ENCODE measurements at places on chromosomes 5 and 9.
A peak's percentile ranks its signal among the peaks of the same experiment; 100 is the strongest.

DNA sequence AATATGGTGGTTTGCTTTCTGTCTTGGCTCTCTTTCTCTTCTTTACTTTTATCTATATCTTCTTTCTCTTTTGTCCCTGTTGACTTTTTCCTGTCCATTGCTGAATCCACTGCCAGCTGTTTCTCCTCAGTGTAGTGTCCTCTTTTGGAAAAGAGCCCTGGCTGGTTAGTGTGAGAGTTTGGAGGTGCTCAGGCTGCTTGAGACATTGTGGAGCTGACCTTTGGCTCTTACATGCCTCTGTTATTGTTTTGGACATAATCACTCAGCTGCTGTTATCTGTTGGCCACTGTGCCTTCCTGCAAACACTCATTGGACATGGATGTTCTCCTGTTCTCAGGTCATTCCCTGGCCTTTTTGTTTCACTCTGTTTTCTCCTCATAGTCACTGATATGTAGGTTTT is 295.4 kb upstream of the RIOK2 start:
- no peak for DNase-seq

- DNase-seq = peak; percentile 12
Observed at GRCh38 chr9:127076860-127077643, 45.4 kb downstream of the ANGPTL2 start.

DNA sequence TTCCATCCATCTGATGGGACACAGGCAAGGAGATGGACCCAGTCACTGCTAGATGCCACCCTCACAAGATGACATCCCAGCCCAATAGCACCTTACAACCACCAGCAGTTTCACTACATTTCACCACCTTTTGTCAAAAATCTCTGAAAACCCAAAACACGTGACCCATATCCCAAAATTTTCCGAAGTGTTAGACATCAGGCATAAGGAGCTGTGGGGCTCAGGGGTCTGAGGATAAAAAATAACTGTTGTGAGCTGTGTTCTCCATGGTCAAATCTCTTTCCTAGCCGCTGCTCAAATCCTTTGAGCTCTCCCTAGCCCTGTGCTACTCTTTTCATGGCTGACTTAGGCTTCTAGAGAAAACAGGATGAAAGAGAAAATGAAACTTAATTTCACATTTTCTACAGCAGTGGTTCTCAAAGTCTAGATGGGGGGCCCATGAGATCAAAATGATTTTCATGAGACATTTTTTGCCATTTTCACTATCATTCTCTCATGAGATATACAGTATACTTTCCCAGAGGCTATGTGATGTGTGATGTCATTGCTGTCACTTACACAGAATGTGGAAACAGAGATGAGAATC is 40.7 kb downstream of the TIMD4 start:
- no peak for DNase-seq

DNA sequence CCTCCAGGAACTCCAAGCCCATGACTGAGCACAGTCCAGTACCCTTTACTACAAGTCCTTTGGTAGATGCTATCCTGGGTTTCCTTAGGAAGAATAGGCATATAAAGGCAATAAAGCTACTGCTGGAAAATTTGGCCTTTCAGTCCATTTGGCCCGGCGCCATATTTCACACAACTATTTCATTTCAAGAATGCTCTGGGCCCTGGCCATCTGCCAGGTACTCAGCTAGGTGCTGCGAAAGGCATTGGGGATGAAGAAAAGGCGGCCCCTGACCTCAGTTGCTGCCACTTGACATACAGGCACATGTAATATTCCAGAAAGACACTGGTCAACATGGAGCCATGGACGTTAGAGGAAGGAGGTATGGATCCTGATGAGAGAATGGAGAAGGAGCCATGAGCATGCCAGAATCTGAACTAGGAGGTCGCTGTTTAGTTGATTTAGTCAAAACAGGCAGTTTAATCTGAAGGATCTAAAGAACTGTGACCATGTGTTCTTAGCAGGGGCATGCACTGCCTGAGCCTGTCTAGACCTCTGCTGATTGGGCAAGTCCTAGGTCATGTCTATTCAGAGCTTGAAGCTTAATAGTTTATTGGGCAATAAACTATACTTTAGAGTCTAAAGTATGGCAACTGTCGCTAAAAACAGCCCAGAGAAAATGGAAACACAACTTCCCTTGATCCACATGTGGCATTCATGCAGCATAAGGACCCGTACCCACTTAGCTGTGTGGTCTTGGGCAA is 149.3 kb downstream of the MELK start:
- no peak for DNase-seq

GRCh38 chr5:61023131-61023530 is 78.1 kb downstream of the NDUFAF2 start:
- no peak for DNase-seq

GRCh38 chr5:1343315-1343751 is 1.6 kb downstream of the CLPTM1L start:
- no peak for DNase-seq

DNA sequence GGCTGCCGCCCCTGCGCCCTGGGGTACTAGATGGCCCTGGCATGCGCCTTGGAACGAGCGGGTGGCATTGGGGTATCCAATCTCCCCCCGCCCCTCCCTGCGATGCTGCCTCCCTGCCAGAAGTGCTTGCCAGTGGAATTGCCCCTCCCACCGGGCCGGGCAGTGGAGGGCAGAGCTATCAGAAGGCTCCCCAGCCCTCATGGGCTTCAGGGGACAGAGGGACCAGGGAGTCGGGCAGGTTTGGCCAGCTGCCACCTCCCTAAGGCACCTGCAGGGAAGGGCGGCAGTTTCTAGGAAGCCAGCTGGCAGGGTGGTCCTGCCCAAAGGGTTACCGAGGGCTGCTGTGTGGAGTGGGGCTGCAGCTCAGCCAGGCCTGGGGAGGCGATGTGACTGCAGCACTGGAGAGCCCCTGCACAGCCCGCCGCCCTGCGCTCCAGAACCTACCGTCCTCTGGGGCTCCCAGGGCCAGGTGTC is 52.8 kb upstream of the EGFL7 start:
- DNase-seq = no peak

DNA sequence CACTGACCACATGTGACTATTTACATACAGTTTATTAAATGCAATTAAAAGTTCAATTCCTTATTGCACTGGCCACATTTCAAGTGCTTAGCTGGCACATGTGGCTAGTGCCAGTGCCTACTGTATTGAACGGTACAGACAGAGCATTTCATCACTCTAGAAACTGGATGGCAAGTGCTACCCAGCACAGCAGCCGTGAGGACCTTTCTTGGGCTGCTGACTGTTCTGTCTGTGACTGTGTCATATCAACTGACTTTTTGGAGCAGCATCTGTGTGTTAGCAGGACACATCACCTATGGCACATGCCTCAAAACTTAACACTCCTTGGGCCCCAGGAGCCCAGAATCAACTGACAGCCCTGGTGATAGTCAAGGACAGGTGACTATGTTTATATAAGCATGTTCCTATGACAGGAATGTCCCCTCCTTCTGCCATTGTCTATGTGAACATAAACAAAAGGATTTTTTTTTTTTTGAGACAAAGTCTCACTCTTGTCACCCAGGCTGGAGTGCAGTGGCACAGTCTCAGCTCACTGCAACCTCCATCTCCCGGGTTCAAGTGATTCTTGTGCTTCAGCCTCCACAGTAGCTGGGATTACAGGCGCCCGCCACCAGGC is 8.9 kb downstream of the IRF1 start:
- peak; percentile 61 for DNase-seq

DNA sequence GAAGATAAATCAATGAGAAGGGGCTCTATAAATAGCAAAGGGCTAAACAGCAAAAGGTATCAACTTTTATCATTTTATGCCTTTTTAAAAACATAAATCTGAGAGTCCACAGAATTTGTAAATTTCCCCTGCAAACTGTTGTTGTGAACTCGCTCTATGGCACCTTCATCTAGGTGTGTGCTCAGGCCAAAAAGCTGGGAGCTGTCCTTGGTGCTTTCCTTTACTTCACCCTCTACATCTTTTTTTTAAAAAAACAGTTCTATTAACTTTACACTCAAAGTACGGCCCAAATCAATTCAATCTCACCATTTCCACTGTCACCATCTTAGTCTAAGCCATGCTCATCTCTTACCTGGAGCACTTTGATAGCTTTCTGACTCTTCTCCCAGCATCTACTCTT is 108.2 kb upstream of the GPR151 start:
- DNase-seq = no peak

DNA sequence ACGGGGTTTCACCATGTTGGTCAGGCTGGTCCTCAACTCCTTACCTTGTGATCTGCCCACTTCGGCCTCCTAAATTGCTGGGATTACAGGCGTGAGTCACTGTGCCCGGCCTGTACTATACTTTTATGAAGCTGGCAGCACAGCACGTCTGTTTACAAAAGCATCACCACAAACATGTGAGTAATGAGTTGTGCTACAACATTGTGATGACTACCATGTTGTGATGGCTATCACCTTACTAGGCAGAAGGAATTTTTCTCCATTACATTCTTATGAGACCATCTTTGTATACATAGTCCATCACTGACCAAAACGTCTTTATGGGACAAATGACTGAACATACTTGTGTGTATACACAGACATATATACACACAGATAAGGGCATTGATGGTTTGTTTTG is 1019.0 kb downstream of the CDH18 start:
- DNase-seq = no peak

DNA sequence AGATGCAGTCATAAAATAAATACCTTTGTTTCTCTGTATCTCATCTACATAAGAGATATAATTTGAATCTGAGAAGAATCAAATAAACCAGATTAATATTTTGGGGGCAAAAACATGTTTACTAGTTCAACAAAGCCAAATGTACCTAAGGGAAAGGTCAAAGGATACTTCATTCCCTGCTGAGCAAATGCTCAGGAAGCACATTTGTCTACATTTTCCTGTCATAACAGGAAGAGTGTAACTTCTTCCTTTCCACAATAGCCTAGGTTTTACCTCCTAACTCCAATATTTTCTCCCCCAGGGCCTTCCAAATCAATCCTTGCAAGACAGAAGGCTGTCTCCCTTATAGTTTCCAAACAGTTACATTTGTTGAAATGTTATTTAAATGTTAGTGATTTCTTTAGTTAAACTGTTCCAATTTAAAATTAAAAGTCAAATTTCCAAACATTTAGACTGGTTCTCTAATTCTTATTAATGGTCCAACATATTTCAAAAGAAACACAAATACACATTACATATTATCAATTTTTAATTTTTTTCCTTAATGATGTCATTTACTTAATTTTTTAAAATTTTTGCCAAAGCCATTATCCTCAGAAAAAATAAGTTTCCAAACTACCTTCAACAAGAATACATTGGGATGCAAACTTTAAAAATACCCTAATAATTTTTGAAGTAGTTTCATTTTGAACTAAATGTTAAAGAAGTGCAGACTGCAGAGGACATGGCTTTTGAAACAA is 67.8 kb downstream of the MEF2C start:
- DNase-seq = no peak

DNA sequence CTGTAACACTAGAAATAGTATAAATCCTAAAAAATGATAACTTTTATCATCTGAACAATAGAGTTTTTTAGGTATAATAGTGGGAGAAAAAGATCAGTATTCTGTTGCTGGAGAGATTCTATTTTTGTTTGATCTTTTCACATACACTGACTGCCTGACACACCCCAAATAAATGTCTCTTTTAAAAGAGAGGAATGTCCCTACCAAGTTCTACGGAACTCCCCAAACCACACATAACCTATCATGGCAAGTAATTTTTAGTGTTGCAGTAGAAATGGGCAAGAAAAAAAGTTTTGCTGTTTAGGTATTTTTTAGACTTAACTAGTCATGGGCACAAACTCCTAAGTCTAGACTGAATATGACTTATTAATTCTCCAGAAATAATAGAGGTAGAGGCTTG is 139.1 kb downstream of the ELAVL2 start:
- no peak for DNase-seq

DNA sequence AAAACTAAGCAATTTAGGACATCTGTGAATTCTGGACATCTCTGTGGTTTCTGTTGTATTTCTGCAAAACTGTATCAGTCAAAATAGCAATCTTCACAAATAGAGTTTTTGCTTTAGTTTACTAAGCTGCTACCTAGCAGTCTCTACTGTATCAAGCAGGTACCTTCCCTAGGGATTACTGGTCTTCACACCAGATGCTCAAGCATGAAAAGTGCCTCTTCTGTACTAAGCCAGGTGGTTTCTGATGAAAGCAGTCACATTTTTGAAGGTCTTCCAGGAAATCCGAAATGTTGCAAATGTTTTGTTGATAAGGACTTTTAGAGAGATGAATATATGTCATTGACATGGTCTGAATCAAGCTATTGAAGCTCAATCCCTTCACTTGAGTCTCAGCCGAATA is 540.0 kb downstream of the KCTD16 start:
- no peak for DNase-seq

DNA sequence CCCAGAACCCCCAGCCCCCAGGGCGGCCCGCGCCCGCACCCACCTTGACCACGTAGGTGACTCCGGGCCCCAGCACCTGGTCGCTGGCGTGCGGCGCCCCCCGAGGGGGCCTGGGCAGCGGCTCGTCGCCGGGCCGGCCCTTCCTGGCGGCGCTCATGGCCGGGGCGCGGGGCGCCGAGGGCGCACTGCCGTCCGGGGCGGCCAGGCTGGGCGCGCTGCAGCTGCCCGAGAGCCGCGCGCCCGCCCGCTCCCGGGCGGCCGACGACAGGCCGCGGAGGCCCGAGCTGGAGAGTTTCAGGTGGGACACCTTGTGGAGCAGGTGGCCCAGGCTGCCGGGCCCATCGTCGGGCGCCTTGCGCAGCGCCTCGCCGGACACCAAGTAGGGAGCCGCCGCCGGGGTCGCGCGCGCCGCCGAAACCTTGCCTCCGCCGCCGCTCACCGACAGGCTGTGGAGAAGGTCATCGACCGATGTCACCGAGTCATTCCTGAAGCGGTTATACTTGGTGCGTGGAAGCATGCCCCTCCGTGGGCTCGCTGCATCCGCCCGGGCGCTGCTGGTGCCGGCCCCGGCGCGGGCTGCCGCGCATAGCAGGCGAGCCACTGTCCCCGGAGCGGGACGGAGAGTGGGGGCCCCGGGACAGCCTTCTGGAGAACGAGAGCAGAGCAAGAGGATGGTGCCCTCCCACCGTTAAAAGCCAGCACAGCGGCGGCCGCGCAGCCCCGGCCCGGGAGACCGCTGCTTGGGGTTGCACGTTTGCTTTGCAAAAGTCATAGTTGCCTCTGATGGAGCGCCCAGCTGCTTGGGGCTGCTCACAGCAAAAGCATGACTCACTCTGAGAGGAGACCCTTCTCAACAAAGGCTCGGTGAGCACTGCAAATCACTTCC is at the start of gene SHC3:
Gene SHC3, minus strand, starts transcription at position 875 of the 886 bp plus-strand sequence. Its CDS starts 358 bp downstream, at position 517.
- peak; percentile 60 for DNase-seq

DNA sequence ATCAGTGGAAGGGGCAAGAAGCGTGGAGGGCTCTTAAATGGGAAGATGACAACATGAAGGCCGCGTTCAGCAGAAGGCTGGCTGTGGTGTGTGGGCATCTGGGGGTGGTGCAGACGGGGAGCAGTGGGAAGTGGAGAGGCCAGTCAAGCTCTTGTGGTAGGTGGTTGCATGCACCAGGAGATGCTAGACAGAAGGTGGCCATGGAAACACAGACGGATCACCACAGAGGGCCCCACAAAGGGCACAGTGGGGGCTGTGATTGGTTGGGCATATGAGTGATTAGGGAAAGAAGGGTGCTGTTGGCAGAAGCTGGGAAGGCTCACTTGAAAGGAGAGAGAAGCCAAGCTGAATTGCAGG is 14.7 kb downstream of the MTMR12 start:
- no peak for DNase-seq

- no peak for DNase-seq
Observed at GRCh38 chr9:78542491-78543181, 245.7 kb downstream of the PSAT1 start.

GRCh38 chr9:70113403-70114022 is 69.9 kb downstream of the MAMDC2 start:
- no peak for DNase-seq

Data from activated CD8-positive, alpha-beta memory T cell treated with anti-CD3 and anti-CD28 coated beads, Interleukin-2, amount 50 U/mL, for 48 hours (primary cell).